Breast epithelium (tissue), 4 donors: ENCODE measurements at places on chromosomes 4 and X. TPM values are rescaled to one million over a fixed set of nuclear protein-coding genes. Genes with fewer than 3 reads are reported as not detected.

GRCh38 chrX:19955306-19955705, 35.6 kb downstream of the BCLAF3 start:
- no peak overlapping the region for H3K27ac ChIP-seq
- no peaks in the 10 kb centered on the region for H3K36me3 ChIP-seq

GRCh38 chr4:3871181-3871852, 105.1 kb downstream of the ADRA2C start:
- H3K27ac ChIP-seq: no peak overlapping the region
- H3K27me3 ChIP-seq: peaks cover 78% of the 10 kb centered on the region
- H3K4me1 ChIP-seq: no peaks in the 10 kb centered on the region
- no peak for DNase-seq
- H3K4me3 ChIP-seq: peak overlapping the region; percentile 13

- no peaks in the 10 kb centered on the region for H3K27me3 ChIP-seq
- no peaks in the 10 kb centered on the region for H3K36me3 ChIP-seq
- H3K27ac ChIP-seq: no peak overlapping the region
- no peak for DNase-seq
- H3K4me3 ChIP-seq: no peak overlapping the region
Observed at GRCh38 chr4:38073596-38074234, 113.5 kb downstream of the PTTG2 start.

- no peak overlapping the region for H3K27ac ChIP-seq
- H3K4me3 ChIP-seq: no peak overlapping the region
- no peak for DNase-seq
- H3K27me3 ChIP-seq: no peaks in the 10 kb centered on the region
Observed at GRCh38 chr4:186810613-186811150, 87.0 kb upstream of the FAT1 start.

DNA sequence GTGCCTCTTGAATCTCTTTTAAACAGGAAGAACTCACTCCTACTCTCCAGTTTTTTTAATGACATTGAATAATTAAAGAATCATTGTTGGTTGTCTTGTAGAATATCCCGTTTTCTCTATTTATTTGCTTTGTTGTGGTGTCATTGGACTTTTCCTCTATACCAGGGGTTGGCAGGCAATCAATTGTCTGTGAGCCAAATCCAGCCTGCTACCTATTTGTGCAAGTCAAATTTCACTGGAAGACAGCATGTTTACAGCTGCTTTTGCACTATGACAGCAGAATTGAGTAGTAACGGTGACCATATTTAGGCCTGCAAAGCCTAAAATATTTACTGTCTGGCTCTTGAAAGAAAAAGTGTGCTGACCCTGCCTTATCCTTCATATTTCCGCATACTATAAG, 34.8 kb downstream of the POLA1 start:
- no peaks in the 10 kb centered on the region for H3K36me3 ChIP-seq
- H3K4me1 ChIP-seq: no peaks in the 10 kb centered on the region
- no peaks in the 10 kb centered on the region for H3K27me3 ChIP-seq
- no peak for DNase-seq
- no peak overlapping the region for H3K4me3 ChIP-seq

DNA sequence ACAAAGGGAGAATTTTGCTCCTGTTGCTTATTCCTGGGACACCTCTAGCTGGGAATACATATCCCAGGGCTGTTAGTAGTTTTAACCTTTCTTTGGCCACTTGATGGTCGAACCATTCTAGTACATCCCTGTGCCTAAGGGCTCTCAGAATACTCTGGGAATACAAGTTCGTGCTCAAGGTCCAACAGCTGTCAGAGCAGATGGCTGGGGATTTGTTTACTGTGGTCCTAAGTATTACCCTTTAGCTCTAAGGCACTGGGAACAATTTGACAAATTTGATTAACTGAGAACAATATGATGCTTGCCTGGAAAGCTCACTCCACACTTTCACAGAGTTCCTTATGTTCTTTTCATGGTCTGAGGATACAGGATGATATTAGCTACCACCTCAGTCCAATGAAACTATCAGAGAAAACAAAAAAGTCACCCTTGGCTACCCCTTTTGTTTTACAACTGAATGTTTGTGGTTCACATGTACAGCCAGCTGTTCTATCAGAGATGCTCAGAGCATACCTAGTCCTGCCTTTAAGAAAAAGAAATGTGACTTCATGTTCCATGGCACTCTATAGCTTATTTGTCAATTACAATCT, 47.4 kb upstream of the PHOX2B start:
- no peak overlapping the region for H3K4me3 ChIP-seq
- no peak for DNase-seq
- peaks cover 3% of the 10 kb centered on the region for H3K4me1 ChIP-seq
- no peaks in the 10 kb centered on the region for H3K27me3 ChIP-seq

DNA sequence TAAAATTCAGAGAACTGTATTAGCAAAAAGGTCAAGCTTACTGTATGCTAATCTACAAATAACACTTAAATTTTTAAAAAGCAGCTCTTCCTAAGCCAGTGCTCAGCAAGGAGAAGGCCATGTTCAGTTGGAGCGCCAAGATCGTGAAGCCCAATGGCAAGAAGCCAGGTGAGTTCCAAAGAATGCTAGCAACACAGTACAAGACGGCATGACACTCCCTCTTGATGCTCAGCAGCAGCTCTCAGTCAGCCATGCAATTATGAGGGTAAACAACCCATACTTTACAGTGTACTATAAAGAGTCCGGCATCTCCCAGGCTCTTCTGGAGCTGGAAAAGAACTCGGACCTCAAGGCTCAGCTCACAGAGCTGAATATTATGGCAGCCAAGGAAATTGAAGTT, 34.9 kb downstream of the STX18 start:
- no peaks in the 10 kb centered on the region for H3K27me3 ChIP-seq
- no peak overlapping the region for H3K27ac ChIP-seq
- H3K4me3 ChIP-seq: no peak overlapping the region
- no peaks in the 10 kb centered on the region for H3K4me1 ChIP-seq
- DNase-seq: no peak

DNA sequence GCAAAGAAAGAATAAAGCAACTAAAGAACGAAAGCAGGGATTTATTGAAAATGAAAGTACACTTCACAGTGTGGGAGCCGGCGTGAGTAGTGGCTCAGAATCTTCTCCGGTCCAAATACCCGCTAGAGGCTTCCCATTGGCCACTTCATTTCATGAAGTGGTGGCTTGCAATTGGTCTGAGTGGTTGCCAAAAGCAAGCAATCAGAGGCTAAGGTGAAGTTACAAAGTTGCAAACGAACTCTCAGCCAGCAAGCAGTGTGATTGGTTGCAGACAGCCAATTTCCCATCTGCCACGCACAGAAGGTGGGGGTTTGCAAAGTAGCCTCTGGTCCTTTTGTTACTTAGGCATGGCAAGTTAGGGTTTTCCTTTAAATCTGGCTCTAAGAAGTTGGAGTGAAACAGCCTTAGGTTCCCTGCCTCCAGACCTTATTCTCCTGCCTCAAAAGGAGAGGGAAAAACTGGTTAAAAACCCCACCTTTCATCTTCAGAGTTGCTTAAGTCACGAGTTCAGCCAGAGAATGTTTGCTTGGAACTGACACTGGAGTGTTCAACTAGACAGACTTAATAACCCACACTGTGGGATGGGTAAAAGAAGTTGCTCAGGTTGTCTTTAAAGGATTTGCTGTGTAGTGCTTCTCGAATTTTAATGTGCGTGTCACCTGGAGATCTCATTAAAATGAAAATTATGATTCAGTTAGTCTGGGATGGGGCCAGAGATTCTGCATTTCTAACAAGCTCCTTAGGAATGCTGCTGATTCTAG, 6.9 kb upstream of the CLOCK start:
- DNase-seq: no peak
- H3K4me3 ChIP-seq: peak overlapping the region; percentile 57
- H3K27ac ChIP-seq: peak overlapping the region; percentile 49
- no peaks in the 10 kb centered on the region for H3K4me1 ChIP-seq
- H3K27me3 ChIP-seq: no peaks in the 10 kb centered on the region

DNA sequence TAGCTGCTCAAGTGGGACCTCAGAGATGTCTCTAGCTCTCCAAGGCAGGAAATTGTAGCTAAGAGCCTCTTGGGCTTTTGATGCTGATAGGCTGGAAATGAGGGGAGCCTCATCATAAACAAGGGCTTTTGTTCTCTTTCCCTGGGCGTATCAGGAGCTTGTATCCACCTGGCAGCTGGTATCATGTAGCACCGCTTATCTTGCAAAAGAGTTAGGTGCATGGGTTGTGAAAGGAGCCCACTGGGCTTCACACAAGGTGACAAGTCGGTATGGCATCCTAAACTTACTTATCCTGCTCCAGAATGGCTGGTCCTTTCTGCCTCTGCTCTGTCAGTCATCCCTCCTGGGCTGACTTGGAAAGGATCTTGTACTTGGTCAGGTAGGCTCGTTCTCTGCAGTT, 565.8 kb downstream of the GRXCR1 start:
- no peaks in the 10 kb centered on the region for H3K27me3 ChIP-seq
- no peak for DNase-seq
- H3K36me3 ChIP-seq: no peaks in the 10 kb centered on the region
- H3K27ac ChIP-seq: no peak overlapping the region

The PPARGC1A gene
- 6.1 TPM for total RNA-seq

The TMPRSS11A gene
- total RNA-seq: not detected

The EFHC2 gene
- 0.66 TPM for total RNA-seq
